ENCODE measurements at places on chromosomes 4 and X. TPM values are rescaled to one million over a fixed set of nuclear protein-coding genes. Genes with fewer than 3 reads are reported as not detected.

Gene RHOH
- total RNA-seq, result 14.1 TPM

Gene SPATA4
- 1.2 TPM for total RNA-seq

Gene SSX2
- not detected for total RNA-seq

Gene PTTG2
- 1.0 TPM for total RNA-seq

Gene ANKRD50
- 12.1 TPM for total RNA-seq

Gene HTN3
- total RNA-seq, result not detected

Gene PAGE1
- total RNA-seq, result not detected

Gene PNCK
- total RNA-seq, result 1.5 TPM

Gene FATE1
- total RNA-seq, result not detected

Gene NAA11
- total RNA-seq, result not detected

Gene AMELX
- total RNA-seq, result not detected

Gene ENAM
- total RNA-seq, result 6.7 TPM

Gene MPP1
- total RNA-seq, result 47.0 TPM

Gene BLTP1
- total RNA-seq, result 74.2 TPM

Gene IQSEC2
- total RNA-seq, result 20.9 TPM

Gene GLRA3
- total RNA-seq, result not detected

Gene PGAM4
- not detected for total RNA-seq

Gene PLP1
- total RNA-seq, result 2.4 TPM

Gene MOB1B
- total RNA-seq, result 34.2 TPM

Gene GRIA3
- total RNA-seq, result 1.4 TPM

Gene SPARCL1
- 322 TPM for total RNA-seq

Gene PAQR3
- 11.4 TPM for total RNA-seq

Gene BTK
- total RNA-seq, result 13.9 TPM

Gene TKTL1
- total RNA-seq, result 0.38 TPM

Gene SLC16A2
- 13.8 TPM for total RNA-seq

Gene HSFX4
- total RNA-seq, result not detected

Gene COL4A5
- total RNA-seq, result 23.9 TPM

Gene NKX6-1
- 0.35 TPM for total RNA-seq

Gene F8
- total RNA-seq, result 41.3 TPM

Gene CPLX1
- total RNA-seq, result 10.2 TPM

Gene UNC5C
- total RNA-seq, result 3.1 TPM

Gene MAGEC2
- total RNA-seq, result not detected

Gene MAML3
- total RNA-seq, result 10.4 TPM

Gene TRAM1L1
- 4.2 TPM for total RNA-seq

Gene HERC5
- total RNA-seq, result 6.5 TPM

Gene ETDA
- total RNA-seq, result not detected

Gene ITM2A
- total RNA-seq, result 60.6 TPM

Gene PCDH18
- 10.1 TPM for total RNA-seq

Gene TMPRSS11E
- 2.3 TPM for total RNA-seq

Gene NAP1L2
- total RNA-seq, result 9.8 TPM

Gene ELF2
- total RNA-seq, result 58.5 TPM

Gene VCX3A
- total RNA-seq, result not detected

Gene PRDM8
- 4.2 TPM for total RNA-seq

Gene DKK2
- 0.22 TPM for total RNA-seq

Gene RAB41
- not detected for total RNA-seq

Gene PKD2
- 92.6 TPM for total RNA-seq

Gene PSAPL1
- total RNA-seq, result not detected

Gene C4orf50
- 0.16 TPM for total RNA-seq

Gene TRIM60
- not detected for total RNA-seq

Gene CENPE
- 2.5 TPM for total RNA-seq

Gene SNCA
- 8.4 TPM for total RNA-seq

Gene RAP1GDS1
- 42.2 TPM for total RNA-seq

Gene PHOX2B
- total RNA-seq, result not detected

Gene GAGE2A
- total RNA-seq, result not detected
